ENCODE measurements at places on chromosomes 13 and 19. TPM values are rescaled to one million over a fixed set of nuclear protein-coding genes. Genes with fewer than 3 reads are reported as not detected.

LIM2 gene
- total RNA-seq: not detected

SPACA4 gene
- not detected for total RNA-seq

ZNF799 gene
- total RNA-seq: 7.8 TPM

POLD1 gene
- 22.1 TPM for total RNA-seq

SELENOV gene
- not detected for total RNA-seq

MYBPC2 gene
- 0.98 TPM for total RNA-seq

PEX11G gene
- 7.8 TPM for total RNA-seq

PCID2 gene
- total RNA-seq: 34.9 TPM

SYNGR4 gene
- not detected for total RNA-seq

KRTDAP gene
- not detected for total RNA-seq

CAPN12 gene
- total RNA-seq: 31.1 TPM

DNA sequence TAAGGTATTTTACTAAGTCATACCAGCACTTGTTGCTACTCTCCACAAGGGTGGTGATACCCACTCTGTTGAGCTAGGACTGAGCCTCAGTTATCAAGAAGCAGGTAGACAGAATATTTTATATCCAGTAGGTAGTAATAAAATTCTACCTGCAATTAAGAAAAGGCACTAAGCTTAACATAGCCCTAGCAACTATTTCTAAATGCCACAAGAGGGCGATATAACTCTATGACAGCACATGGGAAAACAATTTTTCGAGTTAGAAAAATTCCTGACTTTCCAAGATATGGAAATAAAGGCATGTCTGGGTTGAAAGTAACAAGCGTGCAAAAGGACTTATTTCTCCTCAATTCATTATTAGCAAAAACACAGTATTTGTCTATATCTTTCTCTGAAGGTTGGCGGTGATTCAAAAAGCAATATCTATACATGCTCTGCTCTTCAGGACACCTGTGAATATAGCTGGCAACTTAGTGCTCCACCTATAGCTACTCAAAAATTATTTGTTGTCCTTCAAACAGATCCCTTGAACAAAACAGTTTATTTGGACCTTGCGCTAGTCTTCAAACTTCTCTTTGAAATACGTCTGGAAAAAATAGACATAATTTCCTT, 14.7 kb downstream of the CCDC169 start:
- no peak for DNase-seq

GRCh38 chr19:18440936-18441803, 3.2 kb upstream of the ISYNA1 start:
- DNase-seq: no peak

DNA sequence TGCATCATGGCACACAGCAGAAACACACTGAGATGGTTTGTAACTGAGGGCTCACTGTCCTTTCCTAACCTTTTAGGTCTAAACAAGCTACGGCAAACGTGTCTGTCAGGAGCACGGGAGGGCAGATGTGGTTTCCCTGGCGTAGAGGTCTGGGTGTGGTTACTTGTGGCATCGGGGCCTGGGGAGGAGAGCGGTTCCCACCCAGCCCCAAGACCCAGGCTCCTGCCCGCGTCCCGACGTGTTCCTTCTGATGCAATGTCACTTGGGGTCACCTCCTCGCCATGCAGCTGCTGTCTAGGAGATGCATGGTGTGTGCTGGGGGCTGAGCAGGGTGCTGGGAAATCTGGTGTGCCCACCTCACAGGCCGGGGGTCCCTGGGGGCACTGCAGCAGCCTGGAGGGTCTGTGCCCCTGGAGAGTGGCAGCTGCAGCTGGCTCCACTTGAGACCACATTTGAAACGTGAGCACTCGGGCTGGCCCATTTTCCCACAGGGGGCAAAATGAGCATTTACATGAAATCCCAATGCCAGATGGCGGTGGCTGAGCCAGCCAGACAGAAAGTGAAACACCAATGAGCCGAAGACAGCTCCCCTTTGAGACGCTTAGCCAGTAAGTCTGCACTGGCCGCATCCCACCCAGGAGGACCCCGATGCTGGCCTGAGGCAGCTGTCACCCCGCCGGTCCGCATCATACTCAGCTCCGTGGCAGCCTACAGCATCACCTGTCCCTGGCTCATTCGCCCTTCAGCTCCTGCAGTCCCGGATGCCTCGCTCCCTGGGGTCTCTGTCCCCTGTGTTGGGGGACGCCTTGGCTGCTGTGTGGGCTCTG, 22.3 kb upstream of the MYDGF start:
- peak; percentile 77 for DNase-seq

- no peak for DNase-seq
These were observed 19.8 kb downstream of the PEPD start for GRCh38 chr19:33501693-33502356.

DNA sequence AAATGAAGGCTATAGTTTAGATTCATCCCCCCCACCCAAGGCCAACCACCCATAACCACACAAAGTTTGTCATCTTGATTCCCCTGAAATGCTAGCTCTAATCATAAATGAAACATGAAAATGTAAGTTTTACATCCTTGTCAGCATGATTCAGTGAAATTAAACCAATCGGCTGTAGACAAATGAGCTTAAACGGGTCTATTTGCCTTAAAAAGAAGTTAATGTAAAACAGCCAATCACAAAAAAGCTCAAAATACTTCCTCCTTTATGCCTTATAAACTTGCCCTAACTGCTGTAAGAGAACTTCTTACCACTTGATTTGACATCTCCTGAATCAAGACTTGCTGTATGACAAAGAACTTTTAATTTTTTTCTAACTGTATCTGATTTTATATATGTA, 34.5 kb upstream of the MRI1 start:
- DNase-seq: no peak

DNA sequence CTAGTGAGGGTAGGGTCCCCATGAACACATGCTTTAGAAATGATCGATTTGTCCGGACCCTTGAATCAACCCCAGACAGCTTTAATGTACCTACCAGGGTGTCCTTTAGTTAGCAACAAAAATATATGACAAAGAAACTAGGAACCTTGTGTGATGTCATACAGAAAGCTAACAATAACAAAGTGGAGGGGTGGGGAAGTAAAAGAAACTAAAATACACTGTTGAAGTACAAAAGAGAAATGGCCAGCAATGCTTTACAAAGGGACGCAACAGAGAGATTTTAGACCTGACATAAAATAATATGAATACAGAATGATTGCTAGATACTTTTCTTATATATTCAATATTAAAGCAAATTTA, 40.0 kb downstream of the DZIP1 start:
- no peak for DNase-seq

DNA sequence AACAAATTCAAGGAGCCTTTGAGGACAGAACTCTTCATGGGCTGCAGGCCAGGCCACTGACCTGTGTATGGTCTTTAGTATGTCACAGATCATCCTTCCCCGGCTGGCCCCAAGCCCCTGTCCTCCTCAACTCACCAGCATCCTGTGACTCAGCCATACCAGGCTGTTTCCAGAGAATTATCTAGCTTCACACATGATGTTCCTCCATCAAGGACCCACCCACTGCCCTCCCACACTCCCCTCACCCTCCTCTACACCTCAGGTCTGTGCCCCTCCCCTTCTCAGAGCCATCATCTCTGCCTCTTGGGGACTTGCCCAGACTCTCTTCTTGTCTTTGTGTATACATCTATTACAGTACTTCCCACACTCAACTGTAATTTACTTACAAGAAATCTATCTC, 14.7 kb downstream of the DCT start:
- DNase-seq: no peak

DNA sequence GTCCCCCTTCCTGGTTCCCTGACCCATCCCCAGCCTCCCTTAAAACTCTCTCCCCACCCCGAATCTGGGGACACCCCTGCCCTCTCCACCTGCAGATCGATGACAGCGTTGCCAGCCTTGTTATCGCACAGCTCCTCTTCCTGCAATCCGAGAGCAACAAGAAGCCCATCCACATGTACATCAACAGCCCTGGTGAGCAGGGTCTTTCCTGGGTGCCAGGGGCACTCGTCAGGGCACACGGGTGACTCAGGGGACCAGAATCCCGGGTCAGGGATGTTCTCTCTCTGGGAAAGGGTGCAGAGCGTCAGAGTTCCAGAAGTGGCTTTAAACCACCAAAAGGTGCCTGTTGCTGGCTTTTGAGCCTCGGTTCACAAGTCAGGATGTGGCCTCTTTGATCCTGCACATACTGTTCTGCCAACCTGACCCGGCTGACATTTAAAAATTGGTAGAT, 1.0 kb downstream of the CLPP start:
- DNase-seq: no peak

DNA sequence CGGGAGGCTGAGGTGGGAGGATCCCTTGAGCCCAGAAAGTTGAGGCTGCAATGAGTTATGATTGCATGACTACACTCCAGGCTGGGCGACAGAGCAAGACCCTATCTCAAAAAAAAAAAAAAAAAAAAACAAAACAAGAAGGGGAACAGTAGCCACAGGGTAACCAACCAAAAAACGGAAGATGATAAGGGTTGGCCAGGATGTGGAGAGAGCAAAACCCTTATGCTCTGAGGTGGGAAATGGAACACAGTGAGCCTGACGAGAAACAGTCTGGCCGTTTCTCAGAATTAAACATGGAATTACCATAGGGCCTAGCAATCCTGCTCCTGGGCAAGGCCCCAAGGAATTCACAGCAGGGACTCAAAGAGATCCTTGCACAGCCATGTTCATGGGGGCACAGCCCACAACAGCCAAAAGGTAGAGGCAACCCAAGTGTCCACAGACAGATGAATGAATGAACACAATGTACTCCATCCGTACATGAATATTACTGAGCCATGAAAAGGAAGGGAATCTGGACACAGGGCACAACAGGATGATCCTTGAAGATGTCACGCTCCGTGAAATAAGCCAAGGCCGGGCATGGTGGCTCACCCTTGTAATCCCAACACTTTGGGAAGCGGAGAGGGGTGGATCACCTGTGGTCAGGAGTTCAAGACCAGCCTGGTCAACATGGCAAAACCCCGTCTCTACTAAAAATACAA, 11.3 kb downstream of the NMRK2 start:
- DNase-seq: no peak

- no peak for DNase-seq
These were observed 6.7 kb upstream of the MYCBP2 start for GRCh38 chr13:77333594-77333993.

GRCh38 chr13:91704398-91704797, 306.0 kb downstream of the GPC5 start:
- DNase-seq: no peak

- no peak for DNase-seq
These were observed 7.5 kb upstream of the SACS start for GRCh38 chr13:23440821-23441618.

DNA sequence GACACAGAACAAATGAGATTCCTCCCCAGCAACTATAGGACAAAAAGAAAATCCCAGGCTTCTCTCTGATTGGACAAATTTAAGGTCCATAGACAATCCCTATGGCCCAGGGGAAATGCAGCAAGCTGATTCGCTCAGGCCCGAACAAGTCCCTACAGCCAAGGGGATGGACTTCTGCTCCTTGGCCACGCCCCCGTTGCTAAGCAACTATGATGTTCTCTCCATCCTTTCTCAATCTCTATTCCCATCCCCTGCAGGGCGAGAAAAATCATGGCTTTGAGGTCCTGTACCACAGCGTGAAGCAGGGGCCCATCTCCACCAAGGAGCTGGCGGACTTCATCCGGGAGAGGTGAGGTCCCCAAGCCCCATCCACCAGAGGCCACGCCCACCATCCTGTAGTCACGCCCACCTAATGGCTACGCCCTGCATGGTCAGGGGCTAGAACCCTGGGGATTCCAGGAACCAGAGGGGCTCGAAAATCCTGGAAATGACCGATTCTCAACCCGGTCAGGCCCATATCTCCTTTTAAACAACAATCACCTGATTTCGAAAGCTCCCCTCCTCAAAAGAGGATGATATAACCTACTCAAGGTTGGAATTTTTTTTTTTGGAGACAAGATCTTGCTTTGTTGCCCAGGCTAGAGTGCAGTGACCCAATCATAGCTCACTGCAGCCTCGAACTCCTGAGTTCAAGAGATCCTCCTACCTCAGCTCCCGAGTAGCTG, 11.4 kb downstream of the FCHO1 start:
- peak; percentile 34 for DNase-seq

DNA sequence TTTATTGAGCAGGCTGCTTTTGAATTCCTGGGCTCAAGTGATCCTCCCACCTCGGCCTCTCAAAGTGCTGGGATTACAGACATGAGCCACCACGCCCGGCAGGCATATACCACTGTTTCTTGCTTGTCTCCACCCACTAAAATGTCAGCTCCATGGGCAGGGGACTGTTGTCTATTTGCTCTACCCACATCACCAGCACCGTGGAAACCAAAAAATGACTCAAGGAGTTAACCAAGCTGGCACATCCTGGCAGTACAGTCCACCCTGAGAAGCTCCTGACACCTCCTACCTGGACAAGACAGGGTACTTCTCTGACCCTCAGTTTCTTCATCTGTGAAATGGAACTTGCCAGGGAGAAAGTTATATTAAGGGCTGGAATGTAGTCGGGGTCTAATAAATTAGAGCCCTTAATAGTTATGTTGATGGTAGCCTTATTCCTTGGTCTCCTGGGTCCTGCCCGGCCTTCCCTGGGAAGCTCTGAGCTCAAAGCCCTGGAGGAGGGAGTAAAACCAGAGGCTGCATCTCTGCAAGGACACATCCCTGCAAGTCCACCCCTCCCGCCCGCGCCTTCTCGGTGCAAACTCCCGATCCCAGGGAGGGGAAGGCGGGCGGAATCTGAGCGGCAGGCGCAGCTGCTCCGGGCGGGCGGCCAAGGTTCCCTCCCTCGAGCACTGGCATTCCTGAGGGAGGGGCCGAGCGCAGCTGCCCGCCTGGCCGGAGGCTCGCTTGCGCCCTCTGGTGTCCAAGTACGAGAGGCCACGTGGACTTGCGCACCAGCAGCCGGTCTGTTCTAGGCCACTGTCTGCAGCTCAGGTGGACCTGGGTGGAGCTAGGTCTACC, 14.1 kb downstream of the RDH8 start:
- peak; percentile 96 for DNase-seq

DNA sequence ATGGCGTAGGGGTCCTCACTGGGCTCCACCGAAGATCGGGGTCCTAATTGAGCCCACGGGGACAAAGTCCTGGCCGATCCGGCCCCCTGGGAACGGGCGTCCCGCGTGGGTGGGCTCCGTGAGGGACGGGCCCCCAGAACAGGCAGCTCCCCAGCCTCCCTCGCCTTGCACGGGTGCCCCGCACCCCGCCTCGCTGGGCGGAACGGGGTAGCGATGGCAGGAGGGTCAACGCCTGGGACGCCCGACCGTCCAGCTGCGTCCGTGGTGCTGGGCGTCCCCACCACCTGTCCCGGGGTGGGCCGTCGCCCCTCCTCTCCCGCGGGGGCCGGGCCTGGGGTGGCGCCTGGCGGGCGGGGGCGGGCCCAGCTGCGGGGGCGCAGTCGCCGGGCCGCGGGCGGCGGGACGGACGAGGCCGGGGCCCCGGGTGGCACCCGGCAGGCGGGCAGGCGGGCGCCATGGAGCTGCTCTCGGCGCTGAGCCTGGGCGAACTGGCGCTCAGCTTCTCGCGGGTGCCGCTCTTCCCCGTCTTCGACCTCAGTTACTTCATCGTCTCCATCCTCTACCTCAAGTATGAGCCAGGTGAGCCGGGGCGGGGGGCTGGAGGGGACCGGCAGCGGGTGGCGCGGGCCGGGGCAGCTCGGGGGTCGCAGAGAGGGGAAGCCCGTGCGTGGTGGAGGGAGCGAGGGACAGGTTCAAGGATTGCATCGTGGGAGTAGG, at the start of gene TMEM38A:
Gene TMEM38A (plus strand): TSS at position 377 of the 717 bp plus-strand sequence. CDS start 79 bp downstream, at position 456.
- peak; percentile 35 for DNase-seq

GRCh38 chr19:3986260-3987041, 1.2 kb upstream of the EEF2 start:
- DNase-seq: peak; percentile 94
